ENCODE measurements at places on chromosomes 7 and 10. TPM values are rescaled to one million over a fixed set of nuclear protein-coding genes. Genes with fewer than 3 reads are reported as not detected.

Gene SMKR1
- total RNA-seq = 2.2 TPM

Gene SYT15B
- 4.9 TPM for total RNA-seq

- no peak for DNase-seq
Measured at GRCh38 chr10:103276896-103277712, at the start of gene INA. INA (plus strand) TSS chr10:103277138; CDS start chr10:103277212, 74 bp downstream.

GRCh38 chr10:113313722-113314121, 239.1 kb upstream of the HABP2 start:
- no peak for DNase-seq

- no peak for DNase-seq
Measured at GRCh38 chr10:91088300-91089140, 131.9 kb upstream of the PCGF5 start.
